Astrocyte of the hippocampus (primary cell): ENCODE measurements at places on chromosomes 3 and 15.

DNA sequence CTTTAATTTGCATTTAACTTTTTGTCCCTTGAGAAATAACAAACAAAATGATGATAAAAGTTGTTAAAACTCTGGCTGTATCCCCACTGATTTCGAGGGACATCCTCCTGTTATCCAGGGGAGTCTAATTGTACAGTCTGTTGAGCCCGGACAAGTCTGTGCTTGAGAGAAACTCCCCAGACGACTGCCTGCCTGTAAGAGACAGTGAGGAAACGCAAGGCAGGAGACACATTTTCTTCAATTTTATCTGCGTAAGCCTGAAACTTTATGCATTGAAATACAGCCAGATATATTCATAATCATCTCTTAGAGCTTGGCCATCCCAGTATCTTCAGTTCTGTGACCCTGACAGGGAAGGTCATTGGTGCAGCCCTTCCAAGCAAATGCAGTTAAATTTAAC, 97.7 kb downstream of the ROBO2 start:
- DNase-seq = no peak

DNA sequence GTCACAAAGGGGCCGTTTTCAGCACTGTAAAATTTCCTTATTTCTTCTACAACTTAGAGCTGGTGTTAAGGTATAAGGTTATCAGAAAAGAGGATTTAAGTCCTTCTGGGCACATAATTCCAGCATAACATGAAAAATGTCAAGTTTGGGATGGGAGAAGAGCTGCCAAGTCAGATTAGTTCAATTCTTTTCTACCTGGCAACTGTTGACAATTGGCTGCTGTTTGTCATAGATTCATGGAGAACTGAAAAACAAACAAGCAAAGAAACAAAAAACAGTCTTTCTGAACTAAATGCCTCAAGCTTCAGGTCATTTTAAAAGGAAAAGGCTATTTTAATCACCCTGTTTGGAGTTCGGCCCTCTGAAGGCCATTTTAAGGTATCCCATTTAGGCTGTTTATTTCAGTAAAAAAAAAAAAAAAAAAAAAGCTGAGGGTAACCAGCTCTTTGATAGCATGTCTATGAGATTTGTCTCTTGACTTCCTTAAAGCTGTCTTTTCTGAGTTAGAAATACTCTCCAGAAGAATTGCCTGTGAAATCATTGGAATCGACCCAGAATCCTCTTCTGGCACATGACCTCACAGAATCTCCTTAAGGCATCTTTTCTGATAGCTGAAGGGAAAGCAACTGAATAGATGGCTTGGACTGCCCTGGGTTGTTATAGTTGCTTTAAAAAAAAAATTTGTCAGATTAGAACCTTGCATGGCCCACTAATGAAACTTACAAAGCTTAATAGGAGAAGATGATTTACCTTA, 173.3 kb downstream of the SEMA6D start:
- DNase-seq = no peak

DNA sequence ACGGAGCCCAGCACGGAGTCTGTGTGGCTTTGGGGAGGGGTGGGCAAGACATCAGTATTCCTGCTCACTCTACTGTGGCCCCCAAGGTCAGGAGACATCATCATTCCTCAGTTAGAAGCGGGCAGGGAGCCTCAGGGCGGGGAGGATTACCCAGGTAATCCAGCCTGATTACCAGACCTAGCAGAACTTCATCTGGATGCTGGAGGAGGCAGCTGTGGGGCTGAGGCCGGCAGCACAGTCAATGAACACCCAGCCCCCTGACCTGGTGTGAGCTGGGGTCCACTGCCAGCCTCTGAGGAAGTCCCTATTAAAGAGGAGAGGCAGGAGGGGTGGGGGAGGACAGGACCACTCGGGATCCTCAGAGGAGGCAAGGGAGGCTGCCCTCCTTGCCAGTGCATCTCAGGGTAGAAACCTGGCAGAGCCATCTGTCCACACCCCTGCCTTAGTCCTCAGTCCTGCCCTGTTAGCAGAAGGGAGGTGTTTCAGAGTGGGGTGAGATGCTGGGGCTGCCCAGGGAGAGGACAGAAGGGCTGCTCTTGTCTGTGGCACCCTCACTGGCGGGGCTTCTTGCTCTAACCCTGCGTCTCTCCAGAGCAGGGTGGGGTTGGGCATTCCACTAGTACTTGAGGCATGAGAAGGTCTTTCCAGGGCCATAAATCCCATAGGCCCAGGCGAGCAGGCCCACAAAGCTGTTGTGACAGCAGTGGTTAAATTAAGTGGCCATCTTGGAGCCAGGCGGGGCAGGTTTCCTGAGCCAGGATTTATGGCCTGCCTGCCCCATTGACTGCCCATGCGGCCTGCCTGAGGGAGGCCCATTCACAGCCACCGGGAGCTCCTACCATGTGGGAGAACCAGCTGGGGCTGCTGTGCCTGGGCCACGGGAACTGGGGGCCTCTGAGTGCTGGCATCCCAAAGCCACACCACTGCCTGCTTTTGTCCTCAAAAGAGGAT, 82.1 kb downstream of the LINGO1 start:
- peak; percentile 66 for DNase-seq

DNA sequence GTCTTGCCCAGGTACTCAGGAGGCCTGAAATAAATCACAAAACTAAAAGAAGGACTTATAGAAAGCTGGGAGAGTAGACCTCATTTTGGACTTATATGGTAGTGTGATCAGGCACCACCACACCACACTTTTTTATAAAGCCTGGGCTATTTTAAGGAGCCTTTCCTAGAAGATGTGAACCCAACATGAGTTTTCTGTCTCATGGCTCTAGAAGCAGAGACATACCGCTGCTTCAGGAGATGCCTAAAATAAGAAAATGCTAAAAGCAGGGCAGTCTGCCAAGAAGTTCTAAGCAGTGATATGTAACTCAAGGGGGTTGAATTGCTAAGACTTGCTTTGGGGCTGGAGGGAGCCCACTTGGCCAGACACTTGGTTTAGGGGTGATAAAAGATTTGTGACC, 49.6 kb downstream of the SUMF1 start:
- peak; percentile 66 for DNase-seq

GRCh38 chr3:37999836-38000235, 9.2 kb downstream of the VILL start:
- no peak for DNase-seq

GRCh38 chr3:64081235-64081630, 57.9 kb upstream of the PSMD6 start:
- no peak for DNase-seq

DNA sequence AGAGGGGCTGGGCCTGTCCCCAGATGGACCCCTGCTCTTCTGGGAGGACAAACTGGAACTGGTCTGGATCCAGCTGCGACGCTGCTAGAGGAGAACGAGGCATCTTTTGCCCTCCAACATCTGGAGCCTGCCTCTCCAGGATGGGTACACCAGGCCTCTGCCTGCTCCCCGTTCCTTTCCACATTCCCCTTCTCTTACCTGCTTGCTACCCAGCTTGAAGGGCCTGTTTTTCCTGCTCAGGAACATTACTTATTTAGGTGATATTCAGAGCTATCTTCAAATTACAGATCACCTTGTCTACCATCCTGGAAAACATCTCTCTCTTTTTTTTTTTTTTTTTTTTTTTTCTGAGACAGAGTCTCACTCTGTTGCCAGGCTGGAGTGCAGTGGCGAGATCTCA, 64.0 kb downstream of the CHRD start:
- no peak for DNase-seq

DNA sequence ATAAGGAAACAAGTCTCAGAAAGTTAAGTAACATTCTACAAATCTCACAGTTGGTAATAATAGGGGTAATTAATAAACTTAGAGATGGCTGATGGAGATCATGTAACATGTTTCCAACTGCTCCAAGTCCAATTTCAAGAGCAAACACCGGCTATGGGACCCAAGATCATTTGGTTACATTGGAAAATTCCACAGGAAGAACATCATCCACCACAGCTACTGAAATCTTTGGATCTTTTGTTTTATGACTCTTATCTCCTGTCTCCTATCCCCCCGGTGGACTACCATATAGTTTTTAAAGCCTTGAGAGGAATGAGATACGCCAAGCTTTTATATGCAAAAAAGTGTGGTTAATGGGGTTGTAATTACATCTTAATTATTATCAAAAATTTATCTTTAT, 216.1 kb downstream of the WNT5A start:
- DNase-seq = no peak

- no peak for DNase-seq
Observed at GRCh38 chr3:178948546-178948945, 123.1 kb downstream of the ZMAT3 start.

GRCh38 chr3:59695860-59696259, 646.0 kb upstream of the CFAP20DC start:
- no peak for DNase-seq

DNA sequence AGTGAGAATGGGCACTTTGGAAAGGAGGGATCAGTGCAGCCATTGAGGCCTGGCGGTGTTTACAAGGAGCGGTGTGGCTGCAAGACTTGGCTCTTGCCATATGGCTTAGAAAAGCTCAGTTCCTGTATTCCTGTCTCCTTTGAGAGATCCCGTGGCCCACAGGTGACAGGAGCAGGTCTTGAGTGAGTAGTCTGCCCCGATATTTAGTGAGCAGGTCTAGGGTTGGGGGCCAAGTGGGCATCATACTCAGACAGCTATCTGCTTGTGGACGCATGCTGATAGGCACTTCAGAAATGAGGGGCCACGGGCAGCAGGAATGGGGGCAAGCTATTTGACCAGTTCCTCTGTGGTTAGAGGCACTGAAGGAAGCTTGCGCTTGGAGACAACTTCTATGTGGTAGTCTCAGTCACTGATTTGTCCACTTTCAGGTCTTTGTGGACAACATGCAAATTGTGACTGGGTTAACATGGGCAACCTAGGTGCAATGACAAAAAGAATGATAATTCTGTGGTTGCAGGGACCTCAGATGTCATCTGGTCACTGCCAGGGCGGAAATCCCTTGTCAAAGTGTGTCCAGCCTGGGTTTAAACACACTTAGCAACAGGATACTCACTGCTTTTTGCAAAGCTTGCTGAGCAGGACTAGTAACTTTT, 1.1 kb downstream of the TMED3 start:
- DNase-seq = no peak

- DNase-seq = no peak
Observed at GRCh38 chr3:69876073-69876472, 123.5 kb upstream of the SAMMSON start.

DNA sequence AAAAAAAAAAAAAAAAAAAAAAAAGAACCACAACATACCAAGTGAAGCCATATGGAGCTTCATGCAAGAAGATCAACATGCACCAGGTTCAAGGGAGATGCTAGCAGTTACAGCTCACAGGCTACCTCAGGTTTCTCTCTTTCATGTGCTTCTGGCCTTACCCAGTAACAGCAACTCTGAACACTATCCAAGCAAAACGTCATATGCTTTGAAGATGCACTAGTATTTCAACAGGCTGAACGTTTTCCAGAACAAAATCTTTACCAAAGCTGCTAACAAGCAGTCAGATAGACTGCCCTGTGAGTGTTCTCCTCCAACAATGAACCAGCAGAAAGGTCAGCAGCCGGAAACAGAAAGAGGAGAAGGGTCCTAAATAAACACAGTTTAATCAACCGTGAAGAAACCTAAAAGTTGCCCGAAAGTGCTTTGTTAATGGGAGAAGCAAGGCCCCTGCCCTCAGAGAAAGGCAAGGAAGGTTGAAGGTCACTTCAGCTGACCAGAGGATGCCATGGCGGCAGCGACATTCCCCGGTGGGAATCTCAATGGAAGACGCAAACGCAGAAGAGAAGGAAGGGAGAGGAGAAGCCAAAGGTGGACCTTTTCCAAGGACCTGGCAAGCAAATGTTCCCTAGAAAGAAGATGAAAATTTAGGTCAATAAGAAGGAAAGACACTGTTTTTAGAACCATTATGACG, 80.1 kb downstream of the CCNL1 start:
- DNase-seq = no peak

DNA sequence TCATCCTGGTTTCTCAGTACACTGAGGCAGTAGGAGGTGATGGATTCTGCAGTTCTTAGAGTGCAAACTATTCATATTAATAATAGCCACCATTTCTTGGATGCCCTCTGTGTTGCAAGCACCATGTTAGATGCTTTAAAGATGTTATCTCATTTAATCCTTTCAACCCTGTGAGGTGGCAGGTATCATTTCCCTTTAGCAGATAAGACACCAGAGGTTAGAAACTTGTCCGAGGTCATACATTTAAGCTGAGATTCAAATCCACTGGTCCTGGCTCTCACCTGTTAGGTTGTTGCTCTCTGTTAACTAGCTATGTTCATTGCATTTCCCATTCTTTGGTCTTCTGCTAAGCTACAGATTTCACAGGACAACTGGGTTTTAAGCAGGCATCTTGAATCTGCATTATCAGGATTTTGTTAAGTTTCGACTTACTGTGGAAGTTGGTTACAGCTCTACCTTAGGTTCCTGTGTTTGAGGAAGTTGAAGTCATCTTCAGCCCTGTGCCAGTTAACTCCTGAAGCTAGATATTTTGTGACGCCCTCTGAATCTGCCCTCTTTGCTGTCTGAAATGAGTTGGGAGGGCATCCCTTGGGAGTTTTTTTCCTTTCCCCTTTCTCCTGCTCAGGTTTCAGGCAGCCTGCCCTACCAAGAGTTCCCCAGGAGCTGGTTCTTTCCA, 6.4 kb downstream of the PDE8A start:
- no peak for DNase-seq

GRCh38 chr3:100850701-100851100, 141.4 kb downstream of the TFG start:
- DNase-seq = no peak

GRCh38 chr3:43499256-43499655, 122.6 kb downstream of the ANO10 start:
- DNase-seq = no peak

DNA sequence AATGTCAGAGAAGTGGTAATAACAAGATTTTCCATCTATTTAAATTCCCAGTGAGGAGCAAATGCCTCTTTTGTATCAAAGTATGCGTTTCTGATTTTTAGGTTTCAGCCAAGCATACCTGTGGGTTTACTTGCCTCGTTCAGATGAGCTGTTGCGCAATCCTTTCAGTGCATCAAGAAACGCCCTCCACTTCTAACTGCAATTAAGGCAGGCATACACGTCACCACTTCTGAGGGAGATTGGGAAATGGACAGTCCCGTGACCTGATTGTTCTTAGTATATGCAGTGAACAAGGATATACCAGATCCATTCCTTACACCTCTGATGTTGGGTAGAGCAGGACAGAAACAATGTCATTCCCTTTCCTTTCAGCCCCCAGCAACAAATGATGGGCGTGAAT, 219.0 kb downstream of the ITPR1 start:
- DNase-seq = peak; percentile 85

- DNase-seq = no peak
Observed at GRCh38 chr3:179083977-179084376, 12.4 kb upstream of the ZMAT3 start.

GRCh38 chr15:64162478-64162868, 349 bp downstream of the PPIB start:
- DNase-seq = no peak

DNA sequence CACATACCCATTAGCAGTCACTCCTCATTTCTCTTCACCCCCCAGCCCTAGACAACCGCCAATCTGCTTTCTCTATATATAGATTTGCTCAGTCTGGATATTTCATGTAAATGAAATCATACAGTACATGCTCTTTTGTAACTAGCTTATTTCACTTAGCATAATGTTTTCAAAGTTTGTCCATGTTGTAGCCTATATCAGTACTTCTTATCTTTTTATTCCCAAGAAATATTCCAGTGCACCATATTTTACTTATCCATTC, 3.1 kb downstream of the MAP3K13 start:
- no peak for DNase-seq
